CD4-positive, alpha-beta T cell treated with Interleukin-4 for 1 hour (primary cell): ENCODE measurements at places on chromosomes 1 and 21.

- DNase-seq = no peak
These were observed 737.1 kb downstream of the PTPRU start for GRCh38 chr1:29973406-29973805.

DNA sequence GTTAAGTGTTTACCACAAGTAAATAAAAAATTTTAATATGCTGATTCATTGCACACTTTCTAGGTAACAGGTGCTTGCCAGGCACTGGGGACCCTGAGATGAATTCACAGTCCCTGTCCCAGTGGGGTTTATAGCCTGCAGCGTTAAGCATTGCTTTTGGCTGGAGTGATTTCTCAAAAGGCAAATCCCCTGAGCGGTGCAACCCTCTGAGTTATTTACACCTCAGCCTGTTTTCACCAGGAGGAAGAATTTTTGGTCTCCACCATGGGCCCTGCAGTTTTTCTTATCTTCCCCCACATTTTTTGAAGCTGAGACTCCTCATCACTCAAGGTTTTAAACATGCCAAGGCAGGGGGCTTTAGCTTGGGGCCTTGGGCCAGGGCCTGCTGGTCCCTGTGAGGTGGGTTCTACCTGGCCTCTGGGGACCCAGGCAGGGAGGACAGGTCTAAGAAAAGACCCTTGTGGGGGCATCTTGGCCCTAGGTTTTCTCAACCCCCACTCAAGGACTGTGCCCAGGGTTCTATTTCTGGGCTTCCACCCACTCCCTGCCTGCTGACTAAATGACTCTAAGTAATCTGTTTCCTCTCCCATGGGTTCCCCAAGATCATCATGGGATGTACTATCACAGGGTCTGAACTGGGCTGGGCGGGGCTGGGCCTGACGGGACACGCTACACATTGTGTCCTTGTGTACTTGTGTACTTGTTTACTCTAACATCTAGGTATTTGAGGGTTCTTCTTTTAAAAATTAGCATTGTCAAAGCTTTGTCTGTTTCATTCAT, 10.2 kb upstream of the CHIT1 start:
- DNase-seq = no peak

DNA sequence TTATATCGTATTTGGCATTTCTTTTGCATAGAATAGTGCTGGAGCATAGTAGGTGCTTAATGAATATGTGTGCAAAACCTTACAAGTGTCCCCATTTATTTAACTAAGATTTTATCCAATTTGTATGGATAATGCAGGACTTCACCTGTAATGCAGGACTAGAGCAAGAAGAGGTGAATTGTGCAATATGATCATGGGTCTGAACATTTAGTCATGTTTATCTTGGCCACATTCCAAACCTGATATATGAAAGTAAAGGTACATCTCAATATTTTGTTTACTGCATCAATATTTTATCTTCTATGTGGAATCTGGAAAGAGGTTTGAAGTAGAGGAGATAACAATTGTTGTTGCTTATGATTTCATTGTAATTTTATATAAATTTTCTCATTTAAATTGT, 1626.7 kb upstream of the B3GALT2 start:
- no peak for DNase-seq

DNA sequence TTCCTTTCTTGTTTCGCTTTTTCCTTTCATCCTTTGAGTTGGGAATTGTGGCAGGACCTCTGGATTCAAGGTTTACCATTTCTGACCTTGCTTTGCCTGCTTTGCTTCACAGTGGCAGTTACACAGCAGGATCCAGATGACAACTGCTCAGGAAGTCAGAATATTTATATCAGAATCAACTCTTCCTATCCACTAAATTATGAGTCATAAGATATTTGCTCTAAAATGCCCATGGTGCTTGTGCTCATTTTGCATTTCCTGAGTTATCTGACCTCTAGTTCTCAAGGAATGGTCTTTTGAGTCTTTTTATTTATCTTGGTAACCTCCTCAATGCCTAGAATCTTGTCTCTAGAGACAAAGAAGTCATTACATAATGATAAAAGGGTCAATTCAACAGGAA, 290.8 kb downstream of the LRRC7 start:
- no peak for DNase-seq

GRCh38 chr1:117579221-117579906, 26.5 kb upstream of the TENT5C start:
- no peak for DNase-seq
